ENCODE measurements at places on chromosomes 5 and 9.

GRCh38 chr5:177553671-177554429 lies 513 bp downstream of the FAM193B start:
- DNase-seq = no peak

GRCh38 chr9:117088140-117088539 lies 326.7 kb downstream of the ASTN2 start:
- DNase-seq = no peak

DNA sequence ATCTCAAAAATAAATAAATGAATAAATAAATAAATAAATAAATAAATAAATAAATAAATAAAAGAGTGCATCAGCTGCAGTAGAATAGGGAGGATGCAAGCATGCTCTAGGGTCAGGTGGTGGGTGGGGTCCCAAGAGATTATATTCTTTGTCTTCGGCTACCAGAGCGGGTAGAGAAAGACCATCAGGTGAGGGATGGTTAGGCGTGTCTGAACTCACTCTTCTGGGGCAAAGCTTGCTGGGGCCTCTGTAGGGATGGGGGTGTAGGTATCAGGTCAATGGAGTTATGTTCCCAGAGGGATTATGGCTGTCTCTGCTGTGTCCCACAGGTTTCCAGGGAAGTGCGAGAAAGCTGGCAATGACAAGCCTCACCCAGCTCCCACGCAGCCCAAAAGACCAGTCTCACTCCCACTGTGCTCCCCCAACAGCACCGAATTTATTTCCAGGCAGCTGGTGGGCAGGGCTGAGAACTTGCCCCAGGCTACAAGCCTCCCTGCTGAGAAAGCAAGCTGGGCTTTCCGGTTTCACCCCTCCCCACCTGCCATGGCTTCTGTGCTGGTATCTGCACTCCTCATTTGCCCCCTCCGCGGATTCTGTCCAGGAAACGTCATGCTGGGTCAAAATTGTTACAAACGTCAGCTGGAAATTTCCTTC lies 180.8 kb downstream of the LURAP1L start:
- DNase-seq = no peak

GRCh38 chr9:18668944-18669343 lies 195.0 kb downstream of the ADAMTSL1 start:
- DNase-seq = no peak

DNA sequence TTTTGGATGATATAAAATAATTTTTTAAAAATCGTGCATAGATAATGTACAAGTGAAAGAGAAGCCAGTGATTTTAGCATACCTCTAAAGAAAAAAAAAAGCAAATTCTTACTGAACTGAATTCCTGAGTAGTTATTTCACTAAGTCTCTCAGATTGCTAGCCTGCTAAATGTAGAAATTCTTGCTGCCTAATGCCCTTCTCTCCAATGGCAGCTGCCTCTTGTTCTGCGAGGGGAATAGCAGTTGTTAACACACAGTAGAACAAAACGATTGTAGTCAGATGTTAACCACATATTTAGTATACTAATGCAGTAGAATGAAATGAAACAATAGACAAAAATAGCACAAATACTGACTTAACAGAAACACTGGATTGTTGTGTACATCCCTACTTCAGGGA lies 26.8 kb downstream of the SMAD5 start:
- peak; percentile 28 for DNase-seq

DNA sequence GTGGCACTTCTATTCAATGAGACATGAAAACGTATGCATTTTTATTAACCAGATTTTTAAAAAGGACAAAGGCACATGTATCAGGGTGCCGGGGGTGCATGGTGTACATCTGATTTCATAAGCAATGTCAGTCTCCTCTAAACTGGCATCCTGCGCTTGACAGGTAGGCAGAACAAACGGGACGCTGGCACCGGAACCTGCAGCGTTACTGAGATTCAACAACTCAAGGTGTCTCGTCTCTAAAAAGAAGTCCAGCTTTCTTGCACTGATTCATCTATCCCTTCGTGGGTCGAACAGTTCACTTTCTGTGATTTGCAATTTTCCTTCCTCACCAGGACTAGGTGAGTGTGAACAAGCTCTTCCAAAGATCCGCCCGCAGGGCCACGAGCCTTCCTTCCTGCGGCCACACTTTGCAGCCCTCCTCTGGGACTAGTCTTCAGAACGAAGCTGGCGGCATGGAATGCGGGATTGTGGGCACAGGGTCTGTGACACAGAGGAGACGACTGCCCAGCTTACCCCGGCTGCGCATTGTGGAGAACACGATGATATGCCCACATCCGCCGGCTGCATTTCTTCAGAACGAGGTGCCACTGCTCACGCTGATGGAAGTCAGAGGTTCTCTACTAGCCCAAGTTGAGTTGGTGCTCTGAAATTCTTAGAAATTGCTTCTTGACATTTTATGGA lies 7.2 kb downstream of the SLC6A3 start:
- no peak for DNase-seq

DNA sequence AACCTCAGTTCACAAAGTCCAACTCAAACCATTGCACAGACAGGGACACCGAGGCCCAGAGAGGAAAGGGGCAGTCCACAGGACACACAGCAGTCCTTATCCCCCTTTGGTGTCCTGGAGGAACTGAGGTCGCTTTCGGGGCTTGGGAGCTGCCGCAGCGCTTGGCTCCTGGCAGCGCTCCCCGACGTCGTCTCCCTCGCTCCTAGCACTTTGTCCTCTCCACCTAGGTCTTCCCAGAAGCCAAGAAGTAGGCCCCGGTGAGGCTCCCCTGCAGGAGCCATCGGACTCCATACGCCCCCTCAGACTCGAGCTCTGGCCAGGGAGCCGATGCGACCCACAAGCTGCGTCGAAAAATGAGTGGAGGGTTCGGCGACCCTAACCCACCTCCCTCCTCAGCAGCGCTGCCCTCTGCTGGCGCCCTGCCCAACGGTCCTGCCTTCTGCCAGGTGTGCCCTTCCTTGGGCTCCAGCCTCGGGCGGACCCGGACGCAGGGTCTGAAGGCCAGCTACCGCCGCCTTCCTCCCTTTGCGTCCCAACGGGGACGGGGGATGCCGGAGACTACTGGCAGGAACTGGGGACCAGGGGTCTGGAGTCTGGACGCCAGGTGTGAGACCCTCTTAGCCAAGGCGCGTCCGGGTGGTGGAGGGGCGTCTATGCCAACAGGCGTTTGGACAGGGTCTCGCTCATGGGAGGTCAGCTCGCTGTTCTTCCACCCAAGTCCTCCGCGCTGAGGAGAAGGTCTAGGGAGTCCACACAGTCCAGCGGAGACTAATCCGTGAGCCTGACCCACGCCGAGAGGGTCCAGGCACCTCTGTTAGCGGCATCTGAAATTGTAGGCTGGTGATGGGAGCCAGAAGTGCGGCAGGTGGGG lies 2.1 kb upstream of the PRDM12 start:
- DNase-seq = no peak

DNA sequence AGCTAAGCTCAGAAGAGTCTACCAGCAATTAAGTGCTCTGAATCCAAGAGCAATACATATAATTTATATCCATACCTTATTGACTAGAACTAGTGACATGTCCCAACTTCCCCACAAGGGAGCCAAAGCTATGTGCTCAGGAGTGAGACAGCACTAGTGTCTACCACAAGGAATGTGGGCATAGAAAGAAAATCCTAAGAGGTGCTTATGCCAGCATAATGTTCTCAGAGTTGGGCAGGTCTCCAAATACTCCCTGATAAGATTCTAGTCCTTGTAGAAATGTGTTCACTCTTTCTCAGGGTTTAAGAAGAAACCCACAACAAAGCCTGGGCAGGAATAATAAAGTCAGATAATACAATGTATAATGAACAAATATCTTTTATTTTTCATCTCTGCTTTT lies 275.1 kb downstream of the BRINP1 start:
- DNase-seq = no peak

DNA sequence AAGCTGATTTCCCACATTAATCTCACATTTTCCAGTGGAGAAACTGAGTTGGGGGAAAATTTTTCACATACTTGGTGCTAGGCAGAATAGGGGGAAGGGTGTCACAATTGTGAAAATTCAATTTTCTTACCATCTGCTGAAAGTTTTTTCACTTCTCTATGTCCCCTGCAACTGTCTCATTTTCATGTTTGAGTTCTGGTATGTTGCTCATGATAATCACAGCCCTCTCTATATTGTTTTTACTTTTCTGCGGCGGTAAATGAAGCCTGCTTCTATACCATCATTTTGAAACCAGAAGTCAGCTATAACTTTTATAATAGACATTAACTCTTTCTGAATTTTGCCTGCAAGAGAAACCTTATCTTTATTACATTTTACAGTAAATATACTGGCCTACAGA lies 1664.5 kb downstream of the EFNA5 start:
- no peak for DNase-seq

- DNase-seq = no peak
Observed at GRCh38 chr9:136596630-136597031, 50.8 kb upstream of the NOTCH1 start.

DNA sequence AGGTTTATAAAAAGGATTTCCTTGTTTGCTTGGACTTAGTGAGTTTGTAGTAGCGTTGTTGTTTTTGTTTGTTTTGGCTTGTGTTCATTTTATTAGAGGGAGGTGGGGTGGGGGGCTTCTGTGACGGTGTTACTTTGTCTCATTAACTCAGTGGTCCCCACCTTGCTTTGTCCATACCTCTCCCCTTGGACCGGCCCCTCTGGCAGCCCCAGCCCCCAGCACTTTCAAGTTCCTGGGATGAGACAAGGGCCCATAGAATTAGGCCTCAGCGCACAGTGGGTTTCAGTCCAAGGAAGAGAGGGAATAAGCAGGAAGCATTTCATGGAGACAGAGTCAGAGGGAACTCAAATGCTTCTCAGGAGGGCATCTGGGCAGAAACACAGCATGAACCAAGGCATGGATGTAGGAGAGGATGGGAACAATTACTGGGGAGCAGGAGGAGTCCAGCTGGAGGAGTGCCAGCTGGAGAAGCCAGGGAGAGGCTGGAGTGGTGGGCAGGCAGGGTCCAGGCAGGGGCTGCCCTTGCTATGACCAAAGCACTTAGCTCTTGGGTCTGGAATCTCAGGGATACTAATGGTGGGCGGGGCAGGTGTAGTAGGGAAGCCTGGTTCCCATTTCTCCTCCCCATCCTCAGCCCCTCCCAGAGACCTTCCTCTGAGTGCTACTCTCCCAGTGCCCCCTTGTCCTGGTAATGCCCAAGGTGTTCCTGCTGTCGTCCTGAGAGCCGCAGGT lies 23.5 kb upstream of the ENHO start:
- no peak for DNase-seq

DNA sequence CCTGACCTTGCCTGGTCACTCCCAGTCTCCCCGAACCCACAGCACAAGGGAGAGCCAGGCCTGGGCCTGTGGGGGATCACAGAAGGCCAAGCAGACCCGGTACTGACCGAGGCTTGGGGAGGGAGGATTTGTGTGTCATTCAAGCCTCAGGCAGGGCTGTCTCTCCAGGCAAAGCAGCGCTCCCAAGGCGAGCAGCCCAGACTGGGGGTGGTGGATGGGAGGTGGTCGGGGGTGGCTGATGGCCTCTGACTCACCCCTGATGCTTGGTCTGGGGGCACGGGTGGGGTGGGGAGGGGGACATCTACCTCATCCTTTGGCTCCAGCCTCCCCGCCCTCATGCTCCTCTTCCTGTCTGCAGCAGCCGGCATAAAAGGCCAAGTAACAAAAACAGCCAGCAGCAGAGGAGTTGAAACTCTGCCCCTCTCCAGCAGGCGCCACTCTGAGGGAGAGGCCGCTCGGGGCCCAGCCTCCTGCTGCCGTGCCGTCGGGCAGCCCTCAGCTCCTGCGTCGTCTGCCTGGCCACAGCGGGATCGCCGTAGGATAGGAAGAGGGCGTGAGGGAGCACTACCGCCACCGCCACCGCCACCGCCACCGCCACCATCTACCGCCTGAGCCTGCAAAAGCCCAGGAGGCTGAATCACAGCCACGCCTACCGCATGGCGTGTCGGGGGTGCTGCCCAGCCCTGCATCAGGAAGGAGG lies 166.0 kb downstream of the OLFM1 start:
- DNase-seq = no peak

GRCh38 chr9:16414451-16414850 lies 456.0 kb downstream of the BNC2 start:
- no peak for DNase-seq

- no peak for DNase-seq
Observed at GRCh38 chr9:120724757-120725400, 10.6 kb upstream of the MEGF9 start.

DNA sequence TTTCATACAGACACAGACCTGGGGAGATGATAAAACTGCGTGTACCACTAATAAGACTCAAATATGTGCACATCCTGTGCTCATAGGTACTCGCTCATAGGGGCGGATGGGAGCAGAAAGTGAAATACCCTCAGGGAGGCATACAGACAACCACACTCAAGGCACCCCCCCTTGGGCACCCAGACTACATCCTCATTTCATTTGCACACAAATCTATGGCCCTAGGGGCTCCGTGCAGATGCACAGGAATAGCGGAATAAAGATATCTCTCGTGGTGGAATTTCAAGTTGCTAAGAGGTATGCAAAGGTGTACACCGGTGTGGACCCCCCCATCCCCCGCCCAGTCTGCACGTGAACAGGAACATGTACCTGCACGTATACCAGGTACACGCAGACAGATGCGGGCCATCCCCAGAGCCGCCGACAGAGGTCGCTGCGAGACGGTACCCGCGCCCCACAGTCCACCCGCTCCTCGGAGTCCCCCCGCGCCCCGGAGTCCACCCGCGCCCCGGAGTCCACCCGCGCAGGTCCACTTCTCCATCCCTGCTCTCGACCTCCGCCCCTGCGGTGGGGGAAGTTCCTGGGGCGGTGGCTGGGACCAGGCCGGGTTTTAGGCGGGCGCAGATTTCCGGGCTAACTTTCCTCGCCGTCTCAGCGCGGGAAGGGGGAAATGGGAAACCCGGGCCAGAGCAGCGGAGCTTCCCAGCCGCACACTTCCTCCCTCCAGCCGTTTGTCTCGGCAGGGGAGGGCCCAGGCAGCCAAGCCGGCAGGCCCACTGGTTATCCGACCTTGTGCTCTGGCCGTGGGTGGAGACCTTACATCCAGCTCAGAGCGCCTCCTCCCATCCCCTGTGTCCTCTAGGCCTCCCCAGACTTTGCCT lies 1.0 kb upstream of the IL12B start:
- no peak for DNase-seq

- DNase-seq = no peak
Observed at GRCh38 chr5:128836571-128836970, 128.7 kb upstream of the SLC27A6 start.

GRCh38 chr5:159053216-159053615 lies 46.5 kb downstream of the EBF1 start:
- no peak for DNase-seq

- DNase-seq = no peak
Observed at GRCh38 chr5:448061-448765, 5.2 kb downstream of the EXOC3 start.

DNA sequence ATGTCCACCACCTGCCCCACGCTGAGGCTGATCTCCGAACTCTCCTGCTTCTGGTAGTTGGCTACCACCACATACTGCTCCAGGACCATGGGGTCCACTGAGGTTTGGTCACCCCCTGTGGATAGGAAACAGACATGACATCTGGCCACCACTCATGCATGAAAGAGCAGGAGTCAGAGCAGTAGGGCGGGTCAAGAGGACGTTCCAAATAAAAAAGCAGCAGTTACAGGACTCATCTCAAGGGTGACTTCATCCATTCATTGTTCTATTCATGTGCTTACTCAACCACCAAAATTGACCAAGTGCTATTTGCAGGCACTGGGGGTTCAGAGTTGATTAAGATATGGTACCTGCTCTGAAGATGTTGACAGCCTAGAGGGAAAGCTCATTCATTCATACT lies 79.2 kb upstream of the UBTD2 start:
- DNase-seq = no peak

GRCh38 chr9:126528111-126528510 lies 85.6 kb upstream of the LMX1B start:
- DNase-seq = peak; percentile 8
